ENCODE measurements at places on chromosomes 7 and 10.

- DNase-seq, result no peak
Measured at GRCh38 chr7:139720186-139720585, 57.6 kb downstream of the HIPK2 start.

DNA sequence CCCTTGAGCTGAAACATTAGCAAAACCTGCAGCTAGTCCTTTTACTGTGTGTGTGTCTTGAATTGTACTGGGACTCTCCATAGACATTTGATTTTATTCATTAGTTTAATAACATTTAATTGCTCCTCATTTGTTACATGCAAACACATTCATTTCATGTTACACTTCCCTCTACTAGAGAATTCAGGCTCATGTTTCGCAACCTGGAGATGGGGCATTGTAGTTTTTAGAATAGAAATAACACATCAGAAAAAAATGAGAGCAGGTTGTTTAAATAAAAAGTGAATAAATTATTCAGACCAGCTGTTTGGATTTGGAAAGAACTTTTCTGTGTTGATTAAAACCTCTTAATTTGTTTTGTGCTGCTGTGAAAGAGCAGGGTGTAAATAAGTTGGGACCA is 243.9 kb downstream of the ETV1 start:
- no peak for DNase-seq

- DNase-seq, result no peak
Measured at GRCh38 chr7:20075440-20075839, 141.7 kb downstream of the MACC1 start.

- DNase-seq, result no peak
Measured at GRCh38 chr7:26084418-26084817, 67.6 kb upstream of the NFE2L3 start.

GRCh38 chr7:111011520-111011919 is 79.4 kb upstream of the LRRN3 start:
- DNase-seq, result no peak

- no peak for DNase-seq
Measured at GRCh38 chr10:126060261-126060931, 164.0 kb downstream of the FANK1 start.

GRCh38 chr10:31319602-31320549 is 860 bp downstream of the ZEB1 start:
- DNase-seq, result peak; percentile 28

- no peak for DNase-seq
Measured at GRCh38 chr7:50270531-50271018, 33.9 kb upstream of the IKZF1 start.

DNA sequence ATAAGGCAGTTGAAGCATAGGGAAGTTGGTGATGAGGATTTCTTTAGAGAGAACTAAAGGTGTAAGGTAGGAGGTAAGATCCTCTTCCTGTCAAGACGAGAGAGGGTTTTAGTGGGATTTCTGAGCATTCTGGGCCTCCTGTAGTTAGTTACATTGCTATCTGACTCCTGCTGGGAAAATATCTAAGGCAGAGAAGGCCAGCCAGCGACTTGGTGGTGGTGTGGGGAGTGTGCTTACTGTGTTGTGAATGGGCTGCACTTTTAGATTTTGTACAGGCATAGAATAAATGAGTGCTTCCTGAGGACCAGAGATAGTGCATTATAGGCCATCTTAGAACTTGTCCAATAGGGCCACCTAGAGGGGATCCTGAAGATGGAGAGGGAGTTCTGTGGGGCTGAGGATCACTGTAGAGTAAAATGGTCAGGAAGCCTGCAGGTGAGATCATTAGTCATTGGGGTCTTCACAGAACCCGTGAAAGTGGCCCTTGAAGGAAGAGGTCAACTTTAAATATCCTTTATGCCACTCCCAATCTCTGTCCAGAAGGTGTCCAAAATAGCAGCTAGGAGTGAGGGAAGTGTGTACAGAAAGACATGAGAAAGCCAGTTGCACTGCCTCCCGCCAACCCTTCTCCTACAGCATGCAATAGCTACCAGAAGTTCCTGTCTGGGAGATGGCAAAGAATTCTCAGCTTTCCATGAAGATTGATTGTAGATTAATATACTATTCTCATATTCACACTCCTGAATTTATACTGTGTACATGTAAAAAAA is 266.6 kb downstream of the POLR1F start:
- no peak for DNase-seq
